Effector CD8-positive, alpha-beta T cell (primary cell): ENCODE measurements at places on chromosomes 12 and 14.
A peak's percentile ranks its signal among the peaks of the same experiment; 100 is the strongest.

DNA sequence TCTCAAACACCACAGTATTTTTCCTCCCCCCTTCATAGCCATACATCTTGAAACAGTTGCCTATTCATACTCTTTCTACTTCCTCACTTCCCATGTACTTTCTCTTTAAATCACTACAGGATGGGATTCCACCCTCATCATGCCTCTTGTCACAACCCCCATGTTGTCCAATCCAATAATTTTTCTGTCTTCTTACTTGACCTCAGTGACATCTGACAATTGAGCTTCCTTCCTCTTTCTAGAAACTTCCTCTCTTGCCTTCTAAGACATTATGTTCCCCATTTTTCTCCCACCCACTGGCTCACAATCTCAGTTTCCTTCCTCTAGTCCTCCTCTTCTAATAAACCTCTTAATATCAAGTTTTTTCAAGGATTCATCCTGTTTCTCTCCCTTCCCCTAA lies 5.3 kb downstream of the C2CD5 start:
- no peak for DNase-seq

DNA sequence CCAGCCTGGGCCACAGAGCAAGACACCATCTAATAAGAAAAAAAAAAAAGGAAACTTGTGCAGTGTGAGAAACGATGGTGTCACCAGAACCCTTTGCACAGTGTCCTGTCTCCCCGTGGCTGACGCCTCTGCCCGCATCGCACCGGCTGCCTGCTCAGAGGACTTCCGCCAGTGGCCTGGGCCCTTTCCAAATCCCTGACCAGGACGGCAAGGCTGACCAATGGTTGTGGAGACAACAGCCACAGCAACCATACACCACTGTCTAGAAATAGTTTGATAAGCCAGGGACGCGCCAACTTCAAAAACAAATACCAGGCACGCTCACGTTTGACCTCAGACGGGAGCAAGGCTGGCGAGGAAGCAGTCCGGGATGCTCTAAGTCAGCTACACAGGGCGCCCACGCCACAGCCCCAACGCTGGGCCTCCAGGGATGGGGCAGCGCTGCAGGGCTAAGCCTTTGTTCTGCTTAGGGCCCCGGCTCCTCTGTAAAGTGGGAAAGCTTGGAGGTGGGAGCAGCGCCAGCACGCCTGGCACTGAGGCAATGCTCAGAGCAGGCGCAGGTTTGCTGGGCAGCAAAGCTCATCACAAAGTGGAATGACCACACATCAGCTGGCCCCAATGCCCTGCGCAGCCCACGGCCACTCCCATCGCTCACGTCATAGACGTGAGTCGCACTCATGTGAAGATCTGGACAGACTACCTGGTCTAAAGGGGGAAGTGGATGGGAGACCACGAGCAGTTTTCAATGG lies 12.5 kb downstream of the PGAM5 start:
- no peak for DNase-seq

DNA sequence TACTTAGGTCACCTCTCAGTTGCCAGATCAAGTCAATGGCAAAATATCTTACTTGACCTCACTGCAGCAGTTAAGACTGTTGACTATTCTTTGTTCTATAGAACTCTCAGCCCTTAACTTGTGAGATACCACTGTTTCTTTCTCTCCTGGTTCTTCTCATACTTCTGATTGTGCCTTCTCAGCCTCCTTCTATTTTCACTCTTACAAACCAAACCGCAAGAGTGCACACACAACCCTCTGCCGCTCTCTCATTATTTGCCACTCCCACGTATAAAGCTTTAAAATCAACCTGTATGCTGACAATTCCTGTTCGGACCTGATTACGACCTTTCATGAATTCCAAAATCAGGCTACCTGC lies 4.5 kb downstream of the E2F7 start:
- no peak for DNase-seq

GRCh38 chr12:132658149-132658894 lies 28.8 kb downstream of the POLE start:
- no peak for DNase-seq

DNA sequence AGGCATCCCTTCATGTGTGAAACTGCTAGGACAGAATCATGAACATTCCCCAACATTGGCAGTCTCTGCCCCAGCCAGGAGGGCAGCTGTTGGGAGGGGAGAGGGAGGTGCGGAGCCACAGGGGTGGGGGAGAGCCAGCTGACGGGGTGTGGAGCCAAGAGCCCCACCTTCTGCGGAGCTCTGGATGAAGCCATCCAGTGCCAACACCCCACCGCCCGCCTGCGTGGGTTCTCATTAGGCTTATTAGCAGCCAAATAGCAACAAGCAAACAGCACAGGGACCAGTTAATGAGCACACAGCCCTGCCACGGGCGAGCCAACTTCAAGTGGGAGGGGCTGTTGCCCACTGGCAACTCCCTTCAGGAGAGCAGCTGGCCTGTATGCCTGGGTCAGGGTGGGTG lies 12.1 kb downstream of the LTBP2 start:
- DNase-seq, result no peak

GRCh38 chr12:53616950-53617349 lies 9.2 kb downstream of the ATF7 start:
- no peak for DNase-seq

DNA sequence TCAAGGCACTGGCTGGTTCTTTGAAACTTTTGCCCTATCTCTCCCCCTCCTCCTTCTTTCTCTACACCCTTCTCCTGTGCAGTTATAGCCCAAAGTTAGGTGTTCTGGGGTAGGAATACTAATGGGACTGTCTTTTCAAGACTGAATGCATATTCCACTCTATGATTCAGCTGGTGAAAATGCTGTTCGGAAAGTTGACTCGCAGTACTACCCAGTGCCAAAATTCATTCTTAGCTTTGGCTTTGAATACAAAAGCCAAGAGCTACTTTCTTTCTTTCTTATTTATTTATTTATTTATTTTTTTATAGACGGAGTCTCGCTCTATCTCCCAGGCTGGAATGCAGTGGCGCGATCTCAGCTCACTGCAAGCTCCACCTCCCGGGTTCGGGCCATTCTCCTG lies 249.2 kb downstream of the ETNK1 start:
- no peak for DNase-seq

DNA sequence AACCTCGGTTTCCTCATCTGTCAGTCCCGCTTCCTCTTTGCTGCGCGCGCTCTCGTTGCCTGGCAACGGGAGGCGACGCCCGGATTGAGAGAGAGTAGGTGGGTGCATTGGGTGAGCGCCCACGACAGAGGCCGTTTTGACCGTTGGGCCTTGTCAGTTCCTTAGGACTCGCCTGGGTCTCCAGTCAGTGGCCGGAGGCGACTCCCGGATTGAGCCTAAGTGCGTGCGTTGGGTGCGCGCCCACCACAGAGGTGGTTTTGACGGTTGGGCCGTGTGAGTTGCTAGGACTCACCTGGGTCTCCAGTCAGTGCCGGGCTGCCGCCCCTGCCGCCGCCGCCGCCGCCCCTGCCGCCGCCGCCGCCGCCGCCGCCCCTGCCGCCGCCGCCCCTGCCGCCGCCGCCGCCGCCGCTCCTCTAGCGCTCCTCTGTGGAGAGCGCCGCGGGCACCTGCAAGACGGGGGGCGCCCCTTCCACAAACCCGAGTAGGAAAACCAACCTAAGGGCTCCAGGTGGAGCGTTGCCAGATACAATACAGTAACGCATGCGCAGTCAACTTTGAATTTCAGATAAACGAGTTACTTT lies 37.2 kb downstream of the APOBEC1 start:
- no peak for DNase-seq

DNA sequence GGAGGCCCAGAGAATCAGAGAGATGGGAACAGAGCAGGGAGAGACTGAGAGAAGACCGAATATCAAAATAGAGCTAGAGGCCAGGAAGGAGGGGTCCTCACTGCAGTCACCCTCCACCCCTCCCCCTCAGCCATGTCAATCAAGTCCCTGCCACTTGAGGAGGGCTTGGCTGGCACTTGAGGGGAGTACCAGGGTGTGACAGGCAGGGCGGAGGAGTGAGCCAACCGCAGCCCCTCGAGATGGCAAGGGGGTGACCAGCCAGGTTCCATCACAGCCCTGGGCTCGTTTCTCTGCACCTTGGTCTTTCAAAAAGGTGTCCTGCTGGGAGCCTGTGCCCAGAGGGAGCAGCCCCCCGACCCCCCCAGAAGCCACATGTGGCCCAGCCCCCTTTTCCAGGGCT lies 4.2 kb downstream of the AQP5 start:
- DNase-seq, result no peak

DNA sequence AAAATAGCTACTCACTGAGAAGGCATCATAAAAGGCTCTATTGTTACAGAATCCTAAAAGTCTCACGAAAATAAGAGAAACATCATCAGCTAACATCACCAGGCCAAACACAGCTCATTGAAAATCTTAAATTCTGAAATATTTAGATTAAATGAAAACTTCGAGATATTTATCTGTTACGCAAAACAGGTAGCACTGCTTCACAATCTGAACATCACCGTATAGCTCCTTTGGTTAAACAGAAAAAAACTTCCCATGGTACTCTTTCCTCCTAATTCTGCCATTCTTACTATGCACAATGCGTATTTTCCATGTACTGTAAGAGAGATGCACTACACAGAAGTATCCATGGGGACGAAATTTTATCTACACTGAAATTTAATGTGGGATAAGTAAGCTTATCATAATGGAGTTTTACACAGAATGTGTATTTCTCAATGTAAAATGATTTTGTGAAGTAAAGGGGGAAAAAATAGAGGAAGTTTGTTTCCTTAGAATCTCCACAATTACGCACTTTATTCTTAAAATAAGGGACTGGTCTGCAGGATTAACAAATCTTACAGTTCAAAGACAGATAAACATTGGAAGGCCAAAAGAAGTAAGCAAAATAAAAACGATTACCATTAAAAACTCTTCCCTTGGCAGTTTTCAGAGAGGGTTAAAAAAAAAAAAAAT lies 1.9 kb downstream of the SGPP1 start:
- DNase-seq, result no peak

DNA sequence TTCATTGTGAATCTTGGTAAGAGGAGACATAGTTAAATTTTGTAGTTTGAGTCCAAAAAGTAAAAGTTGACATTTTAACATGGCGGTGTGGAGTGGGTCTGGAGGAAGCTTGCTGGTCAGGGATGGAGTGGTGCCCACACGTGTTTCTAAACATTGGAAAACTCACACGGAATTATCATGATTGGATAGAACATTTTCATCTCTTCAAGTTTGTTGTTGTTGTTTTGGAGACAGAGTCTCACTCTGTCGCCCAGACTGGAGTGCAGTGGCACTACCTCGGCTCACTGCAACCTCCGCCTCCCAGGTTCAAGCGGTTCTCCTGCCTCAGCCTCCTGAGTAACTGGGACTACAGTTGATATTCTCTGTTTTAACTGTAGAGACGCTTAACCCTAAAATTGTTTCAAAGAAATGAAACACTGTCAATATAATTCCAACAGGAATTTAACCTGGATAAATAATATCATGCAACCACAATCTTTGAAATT lies 502 bp upstream of the MBIP start:
- DNase-seq, result no peak

DNA sequence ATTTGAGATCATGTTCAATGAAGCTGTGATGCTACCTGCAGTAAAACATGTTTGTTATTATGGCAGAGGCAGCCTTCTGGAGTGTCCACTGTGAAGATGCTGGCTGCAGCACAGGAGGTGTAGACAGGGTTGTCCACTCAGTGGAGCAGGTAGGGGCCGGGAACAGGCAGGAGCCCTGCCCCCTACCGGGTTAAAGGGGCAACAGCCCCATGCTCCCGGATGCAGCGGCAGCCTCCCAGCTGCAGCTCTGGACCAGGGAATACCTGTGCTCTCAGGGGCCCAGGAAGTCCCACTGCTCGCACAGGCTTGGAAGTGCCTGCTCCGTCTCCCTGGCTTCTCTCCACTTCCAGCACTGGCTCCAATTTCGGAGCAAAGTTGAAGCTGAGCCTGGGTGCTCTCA lies 401.6 kb downstream of the FOXG1 start:
- DNase-seq, result no peak

DNA sequence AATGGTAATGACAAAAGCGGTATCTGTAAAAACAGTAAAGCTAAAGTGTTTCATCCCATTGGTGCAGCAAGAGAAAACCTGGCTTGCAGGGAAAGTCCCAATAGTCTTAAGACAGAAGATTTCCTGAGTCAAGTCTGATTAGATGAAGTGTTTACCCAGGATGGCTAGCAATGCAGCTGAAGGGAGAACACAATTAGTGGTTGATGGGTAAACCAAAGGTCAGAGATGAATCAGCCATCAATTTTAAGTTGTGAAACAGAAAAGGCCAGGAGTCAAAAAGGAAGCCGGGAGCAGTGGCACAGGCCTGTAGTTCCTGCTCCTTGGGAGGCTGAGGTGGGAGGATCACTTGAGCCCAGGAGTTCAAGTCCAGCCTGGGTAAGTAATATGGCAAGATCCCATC lies 52.6 kb downstream of the SEC23A start:
- DNase-seq, result no peak

GRCh38 chr14:88075269-88075981 lies 70.5 kb downstream of the GPR65 start:
- DNase-seq, result no peak

GRCh38 chr14:53409969-53410368 lies 256.8 kb upstream of the DDHD1 start:
- DNase-seq, result no peak

GRCh38 chr12:130281153-130281799 lies 56.4 kb upstream of the PIWIL1 start:
- no peak for DNase-seq

DNA sequence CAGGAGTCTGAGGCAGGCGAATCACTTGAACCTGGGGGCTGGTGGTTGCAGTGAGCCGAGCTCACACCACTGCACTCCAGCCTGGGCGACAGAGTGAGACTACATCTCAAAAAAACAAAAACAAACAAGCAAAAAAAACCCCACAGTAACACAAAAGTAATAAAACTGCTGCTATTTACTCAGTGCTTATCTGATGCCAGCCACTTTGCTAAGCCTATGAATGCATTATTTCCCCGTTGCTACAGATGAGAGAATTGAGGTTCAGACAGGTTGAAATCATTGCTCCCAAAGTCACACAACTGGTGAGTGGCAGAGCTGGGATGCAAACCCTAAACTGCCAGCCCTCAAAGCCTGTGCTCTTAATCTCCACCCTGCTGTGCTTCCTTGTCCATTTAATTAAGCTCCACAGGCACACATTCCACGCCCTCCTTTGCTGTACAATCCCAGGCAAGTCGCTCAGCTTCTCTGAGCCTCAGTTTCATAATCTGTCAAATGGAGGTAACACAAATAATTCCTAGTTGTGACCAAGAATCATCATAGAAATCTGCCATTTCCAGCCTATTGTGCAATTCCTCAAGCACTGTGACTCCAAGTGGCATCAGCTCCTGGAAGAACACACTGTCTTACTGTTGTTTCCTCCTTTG lies 5.7 kb upstream of the OAS3 start:
- no peak for DNase-seq

- no peak for DNase-seq
Measured at GRCh38 chr14:88129306-88130056, 124.5 kb downstream of the GPR65 start.

DNA sequence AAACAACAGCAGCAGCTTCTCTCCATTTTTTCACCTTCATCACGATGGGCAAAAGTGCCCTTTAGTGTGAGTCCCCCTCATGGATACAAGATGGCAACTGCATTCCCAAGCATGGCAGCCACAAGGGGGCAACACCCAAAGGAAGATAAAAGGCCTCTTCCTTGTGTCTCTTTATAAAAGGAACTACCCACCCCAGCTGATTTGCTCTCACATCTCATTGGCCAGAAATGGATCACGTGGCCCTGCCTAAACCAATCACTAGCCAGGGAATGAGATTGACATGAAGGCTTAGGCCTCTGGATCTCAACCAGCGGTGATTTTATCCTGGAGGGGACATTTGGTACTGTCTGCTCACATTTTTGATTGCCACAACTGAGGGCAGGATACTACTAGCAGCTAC lies 21.9 kb upstream of the IFT81 start:
- peak; percentile 9 for DNase-seq

GRCh38 chr12:90076851-90077319 lies 368.2 kb upstream of the ATP2B1 start:
- no peak for DNase-seq
